Left ventricle myocardium superior (tissue), 1 donor: ENCODE measurements at places on chromosomes 3 and 15.

- no peak for DNase-seq
Measured at GRCh38 chr3:180523040-180523439, 78.9 kb upstream of the TTC14 start.

DNA sequence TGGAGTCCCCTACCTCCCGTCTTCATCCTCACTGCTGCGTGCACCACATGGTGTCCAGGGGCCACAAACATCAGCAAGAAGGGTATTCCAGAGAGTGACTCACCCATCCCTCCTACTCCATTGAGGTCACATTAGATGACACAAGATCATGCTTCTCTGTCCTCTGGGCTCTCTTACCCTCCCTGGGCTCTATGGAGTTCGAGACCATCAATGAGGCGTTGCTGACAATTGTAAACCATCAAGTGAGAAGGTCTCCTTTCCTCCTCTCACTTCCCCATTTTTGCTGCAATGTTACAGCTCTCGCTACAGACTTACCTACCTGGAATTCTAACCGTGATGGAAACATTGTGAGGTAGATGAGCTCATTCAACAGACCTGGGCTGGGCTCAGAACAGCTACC, 51.7 kb downstream of the HMCES start:
- no peak for DNase-seq

DNA sequence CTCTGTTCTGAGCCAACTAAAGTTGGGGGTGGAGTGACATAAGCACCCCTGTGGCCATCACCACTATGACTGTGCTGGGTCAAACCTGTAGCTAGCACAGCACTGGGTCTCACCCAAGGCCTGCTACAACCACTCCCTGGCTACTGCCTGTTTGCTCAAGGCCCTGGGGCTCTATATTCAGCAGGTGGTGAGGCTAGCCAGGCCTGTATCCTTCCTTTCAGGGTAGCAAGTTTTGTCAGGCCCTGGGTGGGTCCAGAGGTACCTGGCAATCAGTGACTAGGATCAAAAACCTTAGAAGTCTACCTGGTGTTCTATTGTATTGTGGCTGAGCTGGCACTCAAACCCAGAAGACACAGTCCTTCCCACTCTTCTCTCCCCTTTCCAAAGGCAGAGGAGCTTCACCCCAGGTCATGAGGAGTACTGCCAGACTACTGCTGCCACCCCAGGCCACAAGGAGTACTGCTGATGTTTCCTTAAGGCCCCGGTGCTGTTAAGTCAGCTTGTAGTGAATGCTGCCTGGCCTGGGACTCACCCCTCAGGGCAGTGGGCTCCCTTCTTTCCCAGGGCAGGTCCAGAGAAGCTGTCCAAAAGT, 170.8 kb downstream of the IGSF11 start:
- no peak for DNase-seq

GRCh38 chr3:44415421-44415820, 62.0 kb downstream of the ZNF445 start:
- DNase-seq = no peak

GRCh38 chr3:101497803-101498202, 15.2 kb downstream of the SENP7 start:
- DNase-seq = no peak

- DNase-seq = no peak
Measured at GRCh38 chr3:17846466-17846865, 104.0 kb upstream of the TBC1D5 start.
